ENCODE measurements at places on chromosomes 5 and 9.
A peak's percentile ranks its signal among the peaks of the same experiment; 100 is the strongest.

- no peak for DNase-seq
Observed at GRCh38 chr5:133723651-133724366, 111.5 kb upstream of the FSTL4 start.

DNA sequence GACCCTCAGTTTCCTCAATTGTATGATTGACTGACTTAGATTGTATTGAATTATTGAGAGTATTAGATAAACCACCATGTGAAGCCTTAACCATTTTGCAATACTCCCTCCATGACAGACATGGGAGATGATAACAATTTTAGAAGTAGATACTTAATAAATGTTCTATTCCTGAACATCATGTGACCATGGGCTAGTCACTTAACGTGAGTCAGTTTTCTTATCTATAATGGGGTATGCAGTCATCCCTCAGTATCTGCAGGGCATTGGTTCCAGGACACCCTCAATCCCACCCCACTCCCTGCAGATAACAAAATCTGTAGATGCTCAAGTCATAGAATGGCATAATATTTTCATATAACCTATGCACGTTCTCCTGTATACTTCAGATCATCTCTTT, 31.0 kb downstream of the SNX18 start:
- no peak for DNase-seq

DNA sequence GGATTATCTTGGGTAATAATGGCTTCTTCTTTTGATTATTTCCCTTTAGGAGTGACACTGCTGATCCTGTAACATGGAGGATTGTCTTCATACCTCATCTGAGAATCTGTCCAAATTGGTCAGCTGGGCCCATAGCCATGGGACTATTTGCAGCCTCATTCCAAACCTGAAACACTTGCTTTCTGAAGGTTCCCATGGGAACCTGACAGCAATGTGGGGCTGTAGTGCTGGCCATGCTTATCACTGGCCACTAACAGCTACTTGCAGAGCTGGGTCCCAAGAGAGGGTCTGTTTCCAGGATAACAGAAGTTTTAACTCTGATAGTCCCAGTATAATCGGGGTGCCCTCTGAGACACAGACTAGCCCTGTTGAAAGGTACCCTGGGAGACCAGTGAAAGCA, 87.4 kb downstream of the KIAA1958 start:
- no peak for DNase-seq

DNA sequence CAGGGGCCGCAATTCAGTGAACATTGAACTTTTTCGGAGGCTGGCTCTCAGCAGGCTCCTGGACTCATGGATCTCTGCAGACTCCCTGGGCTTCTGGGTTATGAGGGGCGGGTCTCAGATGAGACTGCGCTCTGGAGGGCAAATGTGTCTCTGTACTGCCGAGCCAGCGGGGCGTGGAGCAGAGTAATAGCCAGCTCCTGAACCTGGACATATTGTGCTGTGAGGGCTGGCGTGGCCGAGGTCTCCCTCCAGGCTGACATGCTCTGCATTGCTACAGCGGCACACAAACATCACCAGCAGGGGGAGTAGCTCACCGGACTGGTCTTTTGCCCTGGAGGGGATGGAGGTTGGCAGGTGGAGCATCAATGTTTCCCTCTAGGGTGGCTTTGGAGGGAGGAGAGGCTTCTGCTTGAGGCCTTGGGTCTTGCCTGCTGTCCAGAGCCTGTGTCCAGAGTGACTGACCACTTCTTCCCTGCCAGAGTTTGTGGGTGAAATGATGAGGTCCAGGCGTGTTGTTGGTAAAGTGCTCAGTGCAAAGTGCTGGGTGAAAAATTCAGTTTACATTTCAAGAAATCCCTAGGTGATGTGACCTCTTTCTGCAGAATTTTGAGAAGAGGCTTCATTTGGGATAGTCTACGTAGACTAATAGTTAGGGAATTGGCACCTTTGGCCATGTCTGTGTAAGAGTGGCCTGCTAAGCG, 10.9 kb upstream of the GADD45G start:
- peak; percentile 86 for DNase-seq

- no peak for DNase-seq
Observed at GRCh38 chr9:75775166-75775565, 115.3 kb upstream of the PCSK5 start.

DNA sequence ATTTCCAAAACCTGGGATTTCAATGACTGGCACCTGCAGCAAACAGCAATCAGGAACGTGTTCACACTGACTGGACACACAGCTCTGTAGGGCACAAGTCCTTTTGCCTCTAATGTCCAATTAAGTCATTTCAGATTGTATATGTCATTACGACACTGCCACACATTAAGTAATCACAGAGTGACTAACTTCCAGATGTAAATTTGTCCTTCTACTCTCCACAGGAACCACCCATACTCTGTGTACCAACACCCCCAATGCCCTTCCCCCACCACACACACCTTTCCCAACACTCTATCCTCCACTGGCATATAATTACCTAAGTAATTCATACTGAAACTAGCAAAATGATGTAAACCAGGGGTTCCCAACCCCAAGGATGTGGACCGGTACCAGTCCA, 30.5 kb downstream of the LARS1 start:
- no peak for DNase-seq

GRCh38 chr5:163512526-163512925, 7.1 kb downstream of the MAT2B start:
- no peak for DNase-seq

DNA sequence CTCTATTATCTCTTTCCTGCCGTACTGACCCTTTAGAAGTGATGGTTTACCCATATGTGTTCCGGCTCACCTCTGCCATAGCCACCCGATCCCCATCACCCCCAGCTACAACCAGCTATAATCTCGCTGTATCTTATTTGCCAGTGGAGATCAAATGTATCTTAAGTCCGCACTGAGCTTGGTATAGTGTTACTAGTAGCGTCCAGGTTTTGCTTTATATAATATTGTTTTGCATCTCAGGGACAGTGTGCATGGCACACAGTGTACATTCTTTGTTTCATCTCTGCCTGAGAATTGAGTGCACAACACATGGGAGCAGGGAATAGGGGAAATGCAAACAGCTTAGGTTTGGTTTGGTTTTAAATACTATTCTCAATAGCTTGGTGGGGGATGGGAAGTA, 135.8 kb upstream of the SNX2 start:
- DNase-seq, result no peak

DNA sequence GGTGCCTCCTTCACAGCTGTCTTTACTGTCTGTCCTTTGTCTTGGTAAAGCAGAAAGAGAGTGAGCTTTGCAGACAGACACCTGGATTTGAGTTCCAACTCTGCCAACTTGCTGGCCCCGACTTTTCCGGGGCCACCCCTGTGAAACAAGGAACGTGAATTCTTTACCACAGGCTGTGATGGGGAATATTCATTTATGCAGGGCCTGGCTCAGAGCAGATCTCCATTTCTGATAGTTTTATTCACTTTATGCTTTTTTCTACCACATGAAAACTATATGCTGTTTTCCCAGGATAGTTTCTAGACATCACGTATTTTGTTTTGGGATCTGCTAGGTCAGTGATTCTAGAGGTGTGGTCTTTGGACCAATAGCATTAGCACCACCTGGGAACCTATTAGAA, 211.8 kb downstream of the GRIA1 start:
- DNase-seq, result no peak

DNA sequence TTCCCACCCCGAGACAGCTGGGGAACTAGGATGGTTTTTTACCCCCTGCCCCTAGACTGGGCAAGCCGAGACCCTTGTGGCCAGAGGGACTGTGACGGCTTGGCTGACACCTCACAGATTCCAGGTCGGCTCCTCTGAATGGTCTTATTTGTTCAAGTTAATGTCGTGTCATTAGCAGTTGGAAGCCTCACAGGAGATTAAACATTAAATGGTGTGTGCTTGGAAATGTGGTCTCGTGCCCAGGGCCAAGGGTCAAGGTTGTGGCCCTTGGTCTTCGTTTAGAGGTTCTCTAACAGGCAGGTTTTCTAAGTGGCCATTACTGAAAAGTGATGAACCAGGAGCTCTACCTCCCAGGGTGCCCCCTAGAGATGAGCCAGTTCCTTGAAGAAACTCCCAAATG, 61.2 kb upstream of the RXRA start:
- DNase-seq, result no peak

DNA sequence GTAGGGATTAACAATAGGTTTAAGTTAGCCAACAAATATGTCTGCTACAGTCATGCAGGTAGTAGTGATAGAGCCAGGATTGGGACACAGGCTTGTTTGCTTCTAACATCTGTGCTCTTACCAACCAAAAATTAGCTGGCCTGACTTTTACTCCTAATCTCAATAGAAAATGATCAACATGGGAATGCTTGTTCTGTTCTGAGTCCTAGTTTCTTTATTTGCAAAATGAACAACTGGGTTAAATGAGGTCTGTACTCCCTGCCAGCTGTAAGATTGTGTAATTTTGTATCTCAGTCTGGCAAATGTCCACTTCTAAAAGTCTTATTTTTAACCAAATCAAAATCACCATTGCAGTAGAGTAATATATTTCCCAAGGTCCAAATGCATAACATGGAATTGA, 216.8 kb downstream of the NMUR2 start:
- DNase-seq, result no peak

DNA sequence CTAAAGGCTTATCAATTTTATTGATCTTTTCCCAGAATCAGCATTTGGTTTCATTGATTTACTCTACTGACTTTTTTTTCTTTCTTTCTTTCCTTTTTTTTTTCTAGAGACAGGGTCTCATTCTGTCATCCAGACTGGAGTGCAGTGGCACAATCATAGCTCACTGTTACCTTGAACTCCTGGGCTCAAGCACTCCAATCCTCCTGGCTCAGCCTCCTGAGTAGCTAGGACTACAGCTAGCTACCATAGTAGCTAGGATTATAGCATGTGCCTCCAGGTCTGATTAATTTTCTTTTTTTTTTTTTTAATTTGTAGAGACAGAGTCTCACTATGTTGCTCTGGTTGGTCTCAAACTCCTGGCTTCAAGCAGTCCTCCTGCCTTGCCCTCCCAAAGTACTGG, 11.7 kb downstream of the MLANA start:
- no peak for DNase-seq

DNA sequence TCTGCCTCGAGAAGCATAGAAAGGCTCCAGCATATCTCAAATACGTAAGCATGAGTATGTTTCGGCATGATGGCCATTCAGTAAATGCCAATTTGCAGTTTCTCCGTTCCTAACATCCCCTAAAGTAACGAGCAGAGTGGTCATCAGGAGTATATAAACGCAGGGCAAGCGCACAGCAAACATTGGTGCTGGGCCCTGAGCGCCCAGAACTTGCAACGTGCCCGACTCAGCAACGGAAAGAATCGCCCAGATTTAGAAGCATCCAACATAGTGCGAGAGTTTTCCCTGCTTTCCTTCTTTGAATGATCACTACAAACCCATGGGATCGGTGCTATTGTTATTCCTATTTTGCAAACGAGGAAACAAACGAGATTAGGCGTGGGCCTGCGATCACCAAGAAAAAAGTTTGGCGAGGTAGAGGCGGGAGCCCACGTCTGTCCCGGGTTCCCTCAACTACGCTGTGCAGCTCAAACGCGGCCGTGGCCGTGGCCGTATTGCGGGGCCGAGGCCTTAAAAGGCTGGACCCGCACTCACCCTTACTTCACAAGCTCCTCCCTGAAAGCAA, 505 bp downstream of the RPS14 start:
- DNase-seq, result no peak

DNA sequence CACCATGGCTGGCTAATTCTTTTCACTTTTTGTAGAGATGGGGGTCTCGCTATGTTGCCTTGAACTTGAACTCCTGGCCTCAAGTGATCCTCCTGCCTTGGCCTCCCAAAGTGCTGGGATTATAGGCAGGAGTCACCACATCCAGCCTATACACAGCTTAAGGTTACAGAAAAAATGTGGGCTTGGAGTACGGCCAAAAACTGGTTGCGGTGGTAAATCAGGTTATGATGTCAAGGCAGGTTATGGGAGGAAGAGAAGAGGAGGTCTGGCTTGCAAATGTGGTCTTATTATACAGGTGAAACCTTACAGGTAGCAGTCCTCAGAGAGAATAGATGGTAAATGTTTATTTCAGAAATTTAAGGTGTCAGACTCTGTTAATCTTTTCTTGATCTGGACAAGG, 30.7 kb upstream of the SYK start:
- DNase-seq, result no peak

DNA sequence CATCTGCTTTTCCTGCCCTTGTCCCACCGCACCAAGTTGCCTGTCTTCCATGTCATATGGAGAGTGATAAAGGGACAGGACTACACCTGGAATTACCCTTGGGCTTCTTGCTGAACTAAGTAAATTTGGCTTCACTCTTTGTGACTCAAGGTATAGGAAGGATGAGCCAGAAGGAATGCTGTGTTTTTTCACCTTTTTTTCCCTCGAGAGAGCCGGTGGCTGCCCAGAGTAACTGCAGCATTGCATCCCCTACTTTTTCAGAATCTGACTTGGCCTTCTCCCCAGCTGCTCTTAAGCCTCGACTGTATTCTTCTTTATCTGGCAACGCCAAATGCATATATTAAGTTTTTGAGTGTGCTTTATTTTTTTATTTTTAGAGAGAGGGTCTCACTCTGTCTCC, 38.4 kb downstream of the RCL1 start:
- no peak for DNase-seq

DNA sequence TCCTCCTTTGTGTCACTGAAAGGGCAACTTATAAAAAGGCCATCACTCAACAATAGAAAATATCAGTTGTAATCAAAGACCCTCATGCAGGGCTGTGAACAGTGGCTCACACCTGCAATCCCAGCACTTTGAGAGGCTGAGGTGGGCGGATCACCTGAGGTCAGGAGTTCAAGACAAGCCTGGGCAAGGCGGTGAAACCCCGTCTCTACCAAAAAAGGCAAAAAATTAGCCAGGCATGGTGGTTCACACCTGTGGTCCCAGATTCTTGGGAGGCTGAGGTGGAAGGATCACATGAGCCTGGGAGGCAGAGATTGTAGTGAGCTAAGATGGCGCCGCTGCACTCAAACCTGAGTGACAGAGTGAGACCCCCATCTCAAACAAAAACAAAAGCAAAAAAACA, 24.7 kb downstream of the GLDC start:
- no peak for DNase-seq

DNA sequence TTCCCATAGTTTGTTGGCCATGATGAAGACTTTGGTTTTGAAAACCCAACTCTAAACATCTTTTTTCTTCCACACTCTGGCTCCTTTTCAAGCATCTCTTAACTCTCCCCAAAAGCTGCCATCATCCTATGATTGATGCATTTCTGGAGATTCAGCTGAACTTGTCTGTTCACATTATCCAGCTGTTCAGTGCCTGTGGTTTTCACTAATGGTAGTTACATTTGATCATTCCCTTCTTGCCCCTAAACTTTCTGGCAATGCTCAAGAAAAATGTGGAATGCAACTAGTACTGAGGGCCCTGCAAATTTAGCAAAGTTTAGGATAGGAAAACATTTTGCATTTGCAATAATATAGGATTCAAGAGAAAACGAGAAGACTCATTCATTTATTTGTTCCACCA, 267.5 kb downstream of the ENC1 start:
- no peak for DNase-seq

- no peak for DNase-seq
Observed at GRCh38 chr5:1808439-1808838, 7.2 kb downstream of the NDUFS6 start.

DNA sequence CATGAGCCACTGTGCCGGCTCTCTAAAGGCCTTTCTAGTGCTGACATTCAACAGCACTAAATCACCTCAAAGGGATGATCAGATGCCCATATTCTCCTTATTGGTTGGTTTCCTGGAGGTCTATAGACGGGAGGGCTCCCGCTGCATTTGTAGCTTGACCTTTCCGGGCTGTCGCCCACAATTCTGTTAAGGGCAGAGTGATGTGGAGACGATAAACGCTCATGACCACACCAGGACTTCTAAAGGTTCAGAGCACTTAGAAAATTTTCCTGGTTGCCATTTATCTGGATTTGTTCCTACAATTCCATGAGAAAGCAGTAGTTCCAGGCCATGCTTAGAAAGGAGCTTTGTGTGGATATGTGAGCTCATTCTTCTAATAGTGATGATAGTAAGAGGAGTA, 170.3 kb downstream of the SLC12A2 start:
- no peak for DNase-seq
